ENCODE measurements at places on chromosomes 2 and 18. TPM values are rescaled to one million over a fixed set of nuclear protein-coding genes. Genes with fewer than 3 reads are reported as not detected.

Gene PAX8
- total RNA-seq, result 6.4 TPM

Gene CYP27A1
- 12.0 TPM for total RNA-seq

DNA sequence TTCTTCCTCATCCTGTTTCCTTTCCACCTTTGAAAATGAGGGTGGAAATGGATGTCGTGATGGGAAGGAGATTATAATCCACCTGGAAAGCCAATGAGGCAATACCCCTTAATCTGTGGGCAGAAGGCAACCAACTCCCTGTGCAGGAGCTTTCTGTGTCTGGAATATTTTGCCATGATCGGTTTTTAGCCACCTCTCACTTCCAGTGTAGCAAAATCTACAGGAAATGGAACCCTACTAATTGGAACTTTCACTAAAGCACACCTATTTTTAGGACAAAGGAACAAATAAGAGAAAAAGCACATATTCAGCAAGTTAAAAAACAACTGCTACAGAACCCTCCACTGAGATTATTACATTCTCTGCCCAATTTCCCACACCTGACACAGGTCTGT is 112.1 kb upstream of the SMAD7 start:
- no peak for DNase-seq

DNA sequence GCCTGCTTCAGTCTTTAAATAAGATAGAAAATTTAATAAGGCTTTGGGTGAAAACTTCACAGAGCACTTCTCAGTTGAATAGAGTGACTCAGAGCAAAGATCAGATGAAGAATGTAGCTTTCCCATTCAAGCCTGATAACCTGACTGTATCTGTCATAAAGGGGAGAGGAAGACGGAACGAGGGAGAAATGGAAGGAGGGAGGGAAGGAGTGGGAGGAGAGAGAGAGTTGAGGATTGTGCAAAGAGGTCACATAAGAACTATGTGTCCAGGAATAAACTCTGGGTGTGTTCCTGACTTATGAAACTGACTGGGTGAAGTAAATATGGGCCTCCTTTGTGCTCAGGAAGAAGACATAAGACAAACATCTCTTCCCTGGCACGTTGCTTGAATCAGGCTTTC is 385.5 kb downstream of the LPIN1 start:
- no peak for DNase-seq

DNA sequence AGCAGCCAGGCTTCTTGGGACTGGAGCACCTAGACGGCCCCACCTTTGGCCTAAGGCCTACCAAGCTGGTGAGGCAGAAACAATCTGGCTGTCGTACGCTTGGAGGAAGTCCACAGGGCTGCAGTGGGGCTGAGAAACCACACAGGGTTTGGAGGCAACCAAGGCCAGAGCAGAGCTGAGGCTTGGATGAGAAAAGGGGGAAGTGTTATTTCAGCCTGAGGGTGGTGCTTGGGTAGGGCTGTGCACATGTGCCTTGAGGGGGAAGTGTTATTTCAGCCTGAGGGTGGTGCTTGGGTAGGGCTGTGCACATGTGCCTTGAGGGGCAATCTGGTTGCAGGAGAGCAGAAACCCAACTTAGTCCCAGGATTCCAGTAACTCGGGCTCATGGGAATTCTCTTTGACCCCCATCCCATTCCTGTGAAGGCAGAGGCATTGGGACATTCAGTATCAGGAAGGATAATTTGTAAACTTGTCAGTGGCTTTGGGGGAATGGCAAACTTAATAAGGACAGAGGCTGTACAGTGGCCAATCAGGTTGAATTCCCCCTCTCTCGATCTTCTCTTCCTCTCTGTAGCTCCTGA is 971 bp upstream of the FBXO41 start:
- no peak for DNase-seq

Gene ARHGAP28
- total RNA-seq, result 39.0 TPM

DNA sequence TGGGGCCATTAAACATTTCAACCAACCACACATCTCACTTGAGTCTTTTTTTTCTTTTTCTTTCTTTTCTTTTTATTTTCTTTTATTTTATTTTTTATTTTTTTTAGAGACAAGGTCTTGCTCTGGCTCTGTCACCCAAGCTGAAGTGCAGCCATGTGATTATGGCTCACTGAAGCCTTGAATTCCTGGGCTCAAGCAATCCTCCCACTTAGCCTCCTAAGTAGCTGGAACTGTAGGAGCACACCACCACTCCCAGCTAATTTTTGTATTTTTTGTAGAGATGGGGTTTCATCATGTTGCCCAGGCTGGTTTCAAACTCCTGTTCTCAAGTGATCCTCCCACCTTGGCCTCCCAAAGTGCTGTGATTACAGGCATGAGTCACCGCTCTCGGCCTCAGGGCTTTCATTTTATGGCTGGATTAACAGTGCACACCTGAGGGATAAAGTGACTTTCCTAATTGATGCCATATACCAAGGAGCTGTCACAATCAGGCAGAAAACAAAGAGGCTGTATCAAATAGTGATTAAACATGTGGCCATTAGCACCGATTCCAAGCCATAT is 21.5 kb downstream of the KIAA2012 start:
- DNase-seq, result no peak

DNA sequence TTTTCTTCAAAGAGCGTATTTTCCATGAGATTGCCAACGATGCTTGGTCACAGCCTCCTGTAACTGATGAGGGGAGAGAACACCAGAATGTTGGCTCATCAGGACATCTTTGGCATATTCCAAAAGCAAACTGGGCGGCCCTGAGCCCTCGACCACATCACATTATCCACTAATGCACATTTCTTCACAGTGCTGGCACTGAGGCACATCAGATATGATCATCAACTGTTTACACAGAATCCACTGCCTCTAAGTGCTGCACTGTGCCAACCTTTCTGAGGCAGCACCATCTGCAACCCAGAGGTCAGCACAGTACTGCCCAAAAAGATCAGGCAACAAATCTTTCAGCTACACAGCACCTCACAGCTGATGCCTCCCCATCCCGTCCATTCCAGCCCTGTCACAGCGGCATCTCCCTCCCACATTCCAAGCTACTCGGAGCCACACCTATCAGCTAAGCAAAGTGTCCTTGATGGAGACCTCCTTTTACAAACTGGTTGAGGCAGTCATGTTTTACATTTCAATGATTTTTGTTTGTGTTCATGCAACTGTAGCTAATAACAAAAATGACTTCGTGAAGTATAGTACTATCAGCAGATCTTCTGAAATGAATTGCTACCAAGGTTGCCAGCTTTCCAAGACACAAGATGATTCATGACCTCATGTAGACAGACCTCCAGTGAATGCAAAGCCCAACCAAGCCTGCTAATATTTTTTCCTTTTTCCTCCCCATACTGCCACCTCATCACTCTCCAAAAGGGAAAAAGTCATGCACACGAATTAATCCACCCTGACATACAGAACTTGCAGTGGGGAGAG is 32.3 kb downstream of the MYO5B start:
- DNase-seq, result no peak

Measured in uterus (tissue), 4 donors.